ENCODE measurements at places on chromosomes 5 and 9.

DNA sequence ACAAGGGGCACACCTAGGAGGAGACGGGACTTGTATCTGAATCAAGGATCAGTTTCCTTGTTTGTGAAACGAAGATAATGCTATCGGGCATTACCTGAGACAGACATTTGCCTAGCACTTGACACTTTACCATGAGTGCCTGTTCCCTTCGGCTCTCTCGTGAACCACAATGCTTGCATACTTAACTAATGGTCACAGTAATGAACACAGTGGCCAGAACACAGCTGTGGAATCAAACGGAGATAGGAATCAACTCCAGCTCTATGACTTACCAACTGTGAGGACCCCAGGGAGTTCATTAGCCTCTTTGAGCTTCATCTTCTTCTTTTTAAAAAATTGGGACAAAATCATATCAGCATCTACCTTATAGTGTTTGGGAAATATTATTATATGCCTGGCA, 207.8 kb downstream of the DRD1 start:
- no peak for DNase-seq

- no peak for DNase-seq
Observed at GRCh38 chr5:66009277-66009676, 82.9 kb downstream of the ERBIN start.

GRCh38 chr5:60578315-60578714, 121.7 kb downstream of the DEPDC1B start:
- no peak for DNase-seq

GRCh38 chr9:134461426-134461982, 135.2 kb downstream of the RXRA start:
- DNase-seq, result no peak

GRCh38 chr9:111456529-111456928, 27.7 kb downstream of the ECPAS start:
- no peak for DNase-seq

DNA sequence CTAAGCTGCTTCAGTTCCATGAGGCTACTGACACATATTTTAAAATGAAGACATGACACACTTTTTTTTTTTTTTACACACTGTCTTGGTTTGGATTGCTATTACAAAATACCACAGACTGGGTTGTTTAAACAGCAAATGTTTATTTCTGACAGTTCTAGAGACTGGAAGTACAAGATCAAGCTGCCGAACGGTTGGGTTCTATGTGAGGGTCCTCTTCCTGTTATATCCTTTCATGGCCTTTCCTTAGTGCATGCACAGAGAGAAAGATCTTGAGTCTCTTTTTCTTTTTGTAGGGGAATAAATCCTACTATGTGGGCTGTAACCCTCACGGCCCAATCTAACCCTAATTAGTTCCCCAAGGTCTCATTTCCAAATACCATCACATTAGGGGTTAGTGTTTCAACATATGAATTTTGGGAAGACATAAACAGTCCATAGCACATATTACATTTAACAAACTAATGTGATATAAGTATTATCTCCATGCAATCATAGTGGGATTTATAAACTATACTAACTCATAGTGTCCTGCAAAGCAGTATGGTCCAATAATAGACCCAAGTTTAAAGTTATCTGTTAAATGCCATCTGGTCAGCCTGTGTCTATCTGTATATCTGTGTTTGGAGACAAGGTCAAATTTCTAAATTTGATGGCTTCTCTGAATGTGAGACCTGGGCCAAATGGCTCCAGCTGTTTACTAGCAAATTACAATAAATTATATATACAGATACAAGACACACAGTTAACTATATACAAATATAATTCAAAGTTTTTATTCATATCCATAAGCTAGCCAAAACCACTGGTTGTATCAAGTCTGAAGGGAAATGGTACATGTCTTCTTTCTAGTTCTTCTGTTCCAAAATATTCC, 90.3 kb upstream of the NREP start:
- DNase-seq, result no peak

All from activated T-cell treated with anti-CD3 and anti-CD28 coated beads, Interleukin-2, amount 50 U/mL, for 48 hours (primary cell).